Urinary bladder (tissue), 4 donors: ENCODE measurements at places on chromosomes 13 and 19. TPM values are rescaled to one million over a fixed set of nuclear protein-coding genes. Genes with fewer than 3 reads are reported as not detected.
A peak's percentile ranks its signal among the peaks of the same experiment; 100 is the strongest.

- no peak for DNase-seq
These were observed 413.9 kb downstream of the KLF12 start for GRCh38 chr13:73720216-73720840.

- no peak for DNase-seq
These were observed 4.3 kb downstream of the SPRED3 start for GRCh38 chr19:38392707-38393308.

GRCh38 chr19:2096034-2096479 lies at the start of gene MOB3A:
TSS of gene MOB3A (minus strand) at chr19:2096326. CDS start at chr19:2078560, 17,766 bp downstream.
- peak; percentile 72 for DNase-seq

DNA sequence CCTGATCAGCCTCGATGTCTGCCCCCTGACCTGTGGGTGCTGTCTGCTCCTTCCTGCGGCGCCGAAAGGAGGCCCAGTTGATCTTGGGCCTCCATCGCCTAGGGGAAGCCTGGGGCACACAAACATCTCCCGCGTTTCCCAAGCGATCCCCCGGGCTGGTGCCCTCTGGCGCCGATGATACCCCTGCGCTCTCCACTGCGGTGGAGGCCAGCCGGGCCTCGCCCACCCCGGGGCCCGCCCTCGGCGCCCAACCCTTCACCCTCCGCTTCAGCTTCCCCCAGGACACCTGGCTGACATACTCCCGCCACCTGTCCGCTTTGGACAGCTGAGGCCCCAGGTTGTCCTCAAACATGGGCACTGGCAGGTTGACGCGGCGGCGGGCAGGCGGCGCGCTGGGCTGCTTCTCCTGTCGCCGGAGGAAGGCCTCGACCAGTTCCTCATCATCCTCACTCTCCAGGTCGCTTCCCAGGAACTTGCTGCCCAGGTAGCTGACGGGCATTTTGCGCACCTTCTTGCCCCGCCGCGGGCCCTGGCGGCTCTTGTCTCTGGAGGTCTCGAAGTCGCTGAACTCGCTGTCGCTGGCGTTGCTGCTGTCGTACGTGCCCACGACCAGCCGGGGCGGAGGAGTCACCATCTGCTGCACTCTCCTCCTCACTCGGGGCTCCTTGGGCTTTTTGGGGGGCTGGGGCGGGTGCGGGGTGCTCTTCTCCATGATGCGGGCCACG lies 1.3 kb downstream of the CCDC8 start:
- no peak for DNase-seq

GRCh38 chr13:51800486-51800885 lies 3.5 kb downstream of the DHRS12 start:
- no peak for DNase-seq

The ZNF816 gene
- total RNA-seq = 27.4 TPM
